ENCODE measurements at places on chromosomes 2 and 18. TPM values are rescaled to one million over a fixed set of nuclear protein-coding genes. Genes with fewer than 3 reads are reported as not detected.

GRCh38 chr2:140353541-140353940 lies 1573.4 kb upstream of the NXPH2 start:
- H3K4me1 ChIP-seq, result no peaks in the 10 kb centered on the region
- no peak overlapping the region for H3K4me3 ChIP-seq
- DNase-seq, result no peak
- H3K27me3 ChIP-seq, result no peaks in the 10 kb centered on the region
- no peaks in the 10 kb centered on the region for H3K36me3 ChIP-seq

GRCh38 chr2:62604336-62604735 lies 98.3 kb upstream of the TMEM17 start:
- DNase-seq, result no peak
- H3K27ac ChIP-seq, result no peak overlapping the region
- H3K4me1 ChIP-seq, result no peaks in the 10 kb centered on the region
- no peaks in the 10 kb centered on the region for H3K27me3 ChIP-seq

DNA sequence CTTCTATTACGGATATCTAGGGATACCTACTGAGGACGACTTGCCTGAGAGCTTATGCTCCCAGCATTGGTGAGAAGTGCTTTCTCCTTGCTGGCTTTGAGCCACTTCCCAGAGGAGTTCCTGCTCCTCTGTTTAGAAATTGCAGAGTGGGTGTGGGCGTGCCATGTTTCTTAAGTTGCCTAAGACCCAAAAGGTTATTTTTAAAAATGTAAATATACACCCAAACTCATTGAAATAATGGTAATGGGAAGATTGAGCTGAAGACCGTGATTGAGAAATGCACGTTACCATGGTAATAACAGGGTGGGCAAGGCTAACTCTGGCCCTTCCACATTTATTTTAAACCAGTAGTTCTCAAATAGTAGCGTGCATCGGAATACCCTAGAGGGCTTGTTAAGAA lies 17.2 kb upstream of the TMEM200C start:
- no peaks in the 10 kb centered on the region for H3K4me1 ChIP-seq
- no peak for DNase-seq
- H3K4me3 ChIP-seq, result no peak overlapping the region
- H3K36me3 ChIP-seq, result no peaks in the 10 kb centered on the region
- no peaks in the 10 kb centered on the region for H3K27me3 ChIP-seq

DNA sequence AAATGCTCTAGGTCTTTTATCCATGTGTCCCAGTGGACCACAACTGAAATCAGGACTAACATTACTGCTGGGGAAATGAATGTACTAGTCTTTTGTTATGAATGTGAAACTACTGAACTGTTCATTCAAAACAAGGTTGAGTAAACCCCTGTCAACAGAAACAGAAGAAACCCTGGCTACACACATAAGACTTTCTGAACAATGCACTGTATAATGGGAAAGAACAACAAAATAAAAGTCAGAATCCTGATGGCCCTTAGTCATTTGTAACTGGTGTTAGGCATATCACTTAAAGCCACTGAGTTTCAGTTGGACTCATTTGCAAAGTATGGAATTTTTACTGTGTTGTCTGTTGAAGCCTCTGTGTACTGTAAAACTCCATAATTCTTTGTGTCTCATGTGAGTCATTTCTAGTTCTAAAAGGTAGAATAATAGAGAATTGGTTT lies 77.0 kb upstream of the UBXN4 start:
- no peak overlapping the region for H3K27ac ChIP-seq
- DNase-seq, result no peak
- H3K4me3 ChIP-seq, result no peak overlapping the region

DNA sequence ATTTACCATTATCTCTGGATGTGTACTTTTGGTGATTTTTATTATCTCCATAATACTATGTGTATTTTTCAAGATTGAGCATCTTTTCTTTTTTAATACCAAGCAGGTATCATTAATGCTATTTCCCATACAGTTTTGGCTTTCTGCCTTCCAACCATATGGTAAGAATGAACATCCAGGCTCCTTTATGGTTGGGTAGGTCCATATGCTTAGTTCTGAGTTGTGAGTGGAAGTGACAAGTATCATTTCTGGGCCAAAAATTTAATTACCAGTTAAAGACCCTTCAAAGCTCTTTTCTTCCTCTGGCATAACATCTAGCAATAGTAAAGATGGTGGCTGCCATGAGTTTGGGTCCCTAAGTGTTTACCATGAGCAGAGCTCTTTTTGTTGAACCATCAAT lies 4.3 kb upstream of the RBM43 start:
- no peak overlapping the region for H3K27ac ChIP-seq
- peaks cover 5% of the 10 kb centered on the region for H3K36me3 ChIP-seq
- no peak overlapping the region for H3K4me3 ChIP-seq
- H3K4me1 ChIP-seq, result no peaks in the 10 kb centered on the region
- H3K27me3 ChIP-seq, result no peaks in the 10 kb centered on the region

DSG4 gene
- total RNA-seq, result not detected

ARHGAP25 gene
- total RNA-seq, result 20.4 TPM
